Ascending aorta (tissue), 2 donors: ENCODE measurements at places on chromosomes 6 and 20. TPM values are rescaled to one million over a fixed set of nuclear protein-coding genes. Genes with fewer than 3 reads are reported as not detected.

TSBP1 gene
- not detected for total RNA-seq

MYBL2 gene
- not detected for total RNA-seq

TDRD6 gene
- 0.53 TPM for total RNA-seq

CD83 gene
- total RNA-seq = 0.11 TPM

SLC22A7 gene
- 1.8 TPM for total RNA-seq

SCGN gene
- not detected for total RNA-seq

CDH26 gene
- not detected for total RNA-seq

GRCh38 chr6:158501360-158502262 is 58.3 kb upstream of the TMEM181 start:
- DNase-seq = no peak

GRCh38 chr6:30845183-30845582 is 39.1 kb upstream of the DDR1 start:
- DNase-seq = no peak

GRCh38 chr6:157547112-157547511 is 166.1 kb downstream of the ZDHHC14 start:
- DNase-seq = no peak

DNA sequence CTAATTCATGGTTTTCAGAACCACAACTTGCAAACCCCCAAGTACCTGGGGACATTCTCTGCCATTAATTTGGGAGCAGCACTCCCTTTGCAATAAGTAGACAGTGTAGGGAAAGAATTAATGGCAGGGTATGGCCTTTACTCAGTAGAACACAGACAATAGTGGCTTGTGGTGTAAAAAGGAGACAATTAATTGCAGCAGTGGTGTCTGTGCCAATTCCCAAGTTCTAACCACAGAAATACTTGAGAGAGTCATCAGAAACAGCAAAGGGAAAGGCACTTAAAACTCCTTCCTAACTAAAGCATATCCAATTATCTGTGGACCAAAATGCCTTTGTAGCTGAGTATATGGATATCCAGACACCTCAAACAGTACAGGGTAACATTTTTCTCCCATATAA is 257.6 kb upstream of the POU3F2 start:
- no peak for DNase-seq

DNA sequence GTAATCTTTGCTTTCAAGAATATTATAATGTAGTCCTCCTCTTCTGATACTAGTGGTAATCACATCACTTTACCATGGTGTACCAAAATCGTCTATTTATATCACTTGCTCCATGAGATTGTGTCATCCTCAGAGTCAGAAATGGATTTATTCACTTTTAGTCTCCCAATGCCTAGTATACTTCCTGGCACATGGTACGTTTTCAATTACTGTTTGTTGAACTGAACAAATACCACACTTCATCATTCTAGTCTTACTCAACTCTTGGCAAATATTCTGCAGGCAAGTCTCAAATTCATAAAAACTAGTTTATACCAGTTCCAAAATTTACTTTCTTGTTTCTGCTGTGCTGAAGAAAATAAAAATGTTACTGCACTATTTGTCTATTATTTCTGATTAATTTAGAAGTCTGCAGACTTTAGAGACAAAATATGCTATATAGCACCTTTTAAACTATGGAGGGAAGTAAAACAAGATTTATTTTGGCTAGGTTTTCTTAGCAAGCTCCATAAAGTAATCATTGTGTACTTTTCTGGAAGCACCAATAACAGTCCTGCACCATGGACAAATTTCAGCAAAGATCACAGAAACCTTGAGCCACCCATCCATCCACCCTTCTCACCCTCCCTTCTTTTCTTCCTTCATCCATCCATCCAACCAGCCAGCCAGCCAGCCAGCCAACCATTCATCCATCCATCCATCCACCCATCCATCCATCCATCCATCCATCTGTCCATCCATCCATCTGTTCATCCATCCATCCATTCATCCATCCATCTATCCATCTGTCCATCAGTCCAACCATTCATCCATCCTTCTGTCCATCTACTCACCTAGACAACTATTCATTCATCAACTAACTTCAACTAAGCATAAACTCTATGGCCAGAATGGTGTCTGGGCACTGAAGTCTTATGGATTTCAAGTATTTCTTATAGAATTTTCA is 102.1 kb upstream of the STMND1 start:
- no peak for DNase-seq

GRCh38 chr6:70663881-70664466 is 3.7 kb upstream of the SMAP1 start:
- DNase-seq = no peak

DNA sequence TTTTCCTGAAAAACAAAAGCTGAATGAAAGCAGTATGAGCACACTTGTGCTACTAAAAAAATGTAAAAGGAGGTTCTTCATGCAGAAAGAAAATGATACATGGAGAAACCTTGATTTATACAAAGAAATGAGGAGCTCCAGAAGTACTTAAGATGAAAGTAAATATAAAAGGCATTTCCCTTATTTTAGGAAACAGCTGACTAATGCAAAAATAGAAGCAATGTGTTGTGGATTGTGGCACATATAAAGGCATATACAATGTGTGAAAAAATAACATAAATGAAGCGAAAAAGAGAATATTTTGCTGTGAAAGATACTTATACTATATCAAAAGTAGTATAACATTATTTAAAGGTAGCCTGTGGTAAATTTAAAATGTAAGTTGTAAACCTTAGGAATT is 41.2 kb upstream of the PHIP start:
- no peak for DNase-seq

GRCh38 chr6:133314947-133315346 is 73.8 kb downstream of the EYA4 start:
- no peak for DNase-seq

DNA sequence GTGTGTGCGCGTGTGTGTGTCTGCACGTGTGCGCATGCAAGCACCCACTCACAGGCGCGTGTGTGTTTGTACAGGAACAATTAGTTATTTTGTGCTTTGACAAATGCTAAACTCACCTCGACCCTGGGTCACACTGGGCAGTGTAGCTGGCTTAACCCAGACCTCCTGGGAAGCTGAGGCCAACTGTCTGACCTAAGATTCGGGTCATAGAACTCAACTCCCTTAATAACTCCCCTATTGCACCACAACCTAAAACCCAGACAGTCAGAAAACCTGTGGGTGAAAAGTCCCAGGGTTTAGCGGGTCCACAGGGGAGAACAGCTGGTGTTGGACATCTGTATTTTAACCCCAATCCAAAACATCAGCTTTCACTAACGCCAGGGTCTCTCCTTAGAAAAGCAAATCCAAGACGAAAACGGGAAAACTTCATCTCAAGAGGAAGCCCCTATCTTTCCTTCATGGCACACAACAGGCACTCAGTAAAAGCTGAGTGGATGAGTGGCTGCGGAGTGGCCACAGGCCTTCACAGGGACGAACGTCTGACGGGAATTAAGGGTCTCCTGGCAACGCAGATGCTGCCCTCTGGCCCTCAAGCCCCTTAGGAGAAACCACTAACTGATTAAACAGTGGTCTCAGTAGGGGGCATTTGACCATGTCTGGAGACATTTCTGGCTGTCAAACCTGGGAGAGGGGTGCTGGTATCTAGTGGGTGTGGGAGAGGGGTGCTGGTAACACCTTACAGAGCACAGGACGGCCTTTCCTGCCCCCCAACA is 4.5 kb downstream of the PMEPA1 start:
- no peak for DNase-seq

DNA sequence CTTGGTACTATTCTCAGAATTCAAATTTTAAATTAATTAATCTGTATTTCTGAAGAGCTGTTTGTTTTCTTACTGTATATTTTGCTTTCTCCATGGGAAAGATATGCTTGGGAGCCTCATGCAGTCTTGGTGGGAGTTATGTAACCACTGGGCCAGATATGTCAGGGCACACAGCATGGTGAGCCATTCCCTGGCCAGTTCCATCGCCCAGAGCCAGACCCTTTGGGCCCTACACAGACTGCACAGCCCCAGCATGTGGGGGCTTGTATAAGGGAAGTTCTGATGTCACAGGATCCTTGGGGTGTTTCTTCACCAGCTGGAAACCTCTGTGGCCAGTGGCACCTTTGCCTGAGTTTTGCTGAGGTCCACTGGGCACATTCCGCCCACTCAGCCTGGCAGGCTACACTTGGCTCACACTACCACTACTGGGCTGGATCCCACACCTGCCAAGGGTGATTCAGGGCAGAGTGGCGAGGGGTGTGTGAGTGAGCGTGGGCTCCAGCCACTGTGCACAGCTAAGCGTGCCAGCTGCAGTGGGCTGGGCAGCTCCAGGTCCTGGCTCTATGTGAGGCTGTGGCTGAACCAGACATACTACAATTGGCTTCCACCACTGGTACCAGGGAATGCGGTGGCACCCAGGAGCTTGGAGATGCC is 293.5 kb downstream of the ARHGAP18 start:
- DNase-seq = no peak

DNA sequence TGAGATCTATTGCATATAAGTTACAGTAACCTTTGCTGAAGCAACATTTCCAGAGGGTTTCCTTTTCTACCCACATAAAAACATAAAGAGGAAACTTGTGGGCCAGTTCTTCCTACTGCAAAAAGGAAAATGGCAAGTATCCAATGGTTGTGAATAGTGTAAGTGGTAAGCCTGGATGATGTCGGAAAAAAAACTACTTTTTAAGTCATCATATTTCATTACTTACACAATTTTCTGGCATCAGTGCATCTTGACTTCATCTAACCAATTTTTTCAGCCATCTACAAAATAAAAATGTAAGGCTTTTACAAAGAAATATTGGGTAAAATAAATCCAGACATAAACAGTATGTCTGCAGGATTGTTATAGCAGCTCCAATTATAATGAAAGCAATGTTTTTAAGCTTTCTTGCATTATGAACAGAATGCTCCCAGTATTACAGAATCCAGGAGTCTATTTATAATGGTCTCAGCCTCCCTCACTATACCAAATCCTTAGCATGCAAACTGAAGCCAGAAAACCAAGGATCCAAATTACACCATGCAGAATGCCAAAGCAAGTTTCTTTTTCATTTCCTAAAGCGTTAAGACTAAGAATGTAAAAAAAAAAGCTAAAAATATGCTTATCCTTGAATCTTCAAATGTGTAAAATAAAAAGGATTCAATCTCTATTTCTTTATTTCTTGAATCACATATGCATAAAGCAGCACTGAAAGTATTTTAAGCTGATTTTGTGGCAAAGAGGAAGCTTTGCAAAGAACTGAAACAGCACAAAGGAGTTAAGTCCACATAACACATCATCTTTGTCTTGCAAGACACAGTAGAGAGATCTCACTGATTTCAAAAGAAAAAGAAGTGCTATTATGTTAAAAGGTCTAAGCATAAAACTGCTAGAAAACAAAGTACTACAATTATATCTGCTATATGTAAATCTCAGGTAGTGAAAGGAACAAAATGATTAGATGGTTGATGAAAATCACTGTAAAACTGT is 126.8 kb upstream of the HMGCLL1 start:
- DNase-seq = no peak

GRCh38 chr20:63252284-63252711 is 2.0 kb downstream of the NKAIN4 start:
- no peak for DNase-seq

- no peak for DNase-seq
Observed at GRCh38 chr20:15965165-15965564, 608.1 kb downstream of the KIF16B start.

DNA sequence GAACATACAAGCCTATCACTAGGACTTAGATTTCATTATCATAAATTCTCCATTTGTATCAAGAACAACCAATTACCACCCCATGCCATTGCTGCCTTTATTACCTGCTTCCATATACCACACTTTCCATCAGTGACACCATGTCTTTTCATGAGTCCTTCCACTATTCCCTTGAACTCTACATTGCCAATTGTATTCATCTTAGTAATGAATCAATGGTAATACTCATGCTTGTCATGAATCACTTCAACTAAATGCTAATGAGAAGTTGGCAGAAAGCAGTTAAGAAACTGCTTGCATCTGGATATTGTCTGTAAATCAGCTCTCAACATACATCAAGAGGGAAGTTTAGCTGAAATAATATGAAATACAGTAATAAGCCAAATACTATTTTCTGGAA is 61.2 kb upstream of the RNF217 start:
- DNase-seq = no peak

DNA sequence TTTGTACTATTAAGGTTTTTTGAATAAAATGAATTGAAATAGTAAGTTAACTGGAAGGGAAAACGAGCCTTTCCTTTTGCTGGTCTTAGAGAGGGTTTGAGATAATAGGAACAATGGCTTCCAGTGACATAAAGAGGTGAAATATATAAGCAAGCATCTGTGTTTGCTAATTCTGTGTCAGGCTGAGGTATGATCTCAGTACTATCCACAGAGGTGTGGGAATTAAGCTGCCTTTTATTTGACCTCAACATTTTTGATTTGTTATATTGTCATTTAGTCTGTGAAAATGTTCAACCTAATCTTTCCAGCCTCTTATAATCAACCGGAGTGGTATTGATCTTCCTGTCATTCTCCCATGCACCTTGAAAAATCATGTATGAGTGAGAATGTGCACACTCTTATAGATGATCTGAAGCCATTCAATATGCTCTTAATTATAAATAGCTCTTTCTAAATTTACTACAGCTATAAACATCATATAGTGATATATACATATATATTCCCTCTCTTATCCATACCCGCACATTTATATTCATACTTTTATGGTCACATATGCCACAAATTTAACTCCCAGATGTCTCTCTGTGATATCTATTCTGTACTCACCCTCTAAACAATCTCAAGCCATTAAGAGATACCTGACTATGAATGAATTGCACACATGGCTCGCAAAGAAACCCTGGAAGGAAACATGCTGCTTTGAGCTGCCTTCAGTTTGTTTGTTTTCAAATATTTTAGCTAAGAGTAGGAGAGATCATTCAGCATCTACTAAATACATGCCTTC is 754.7 kb upstream of the NRSN1 start:
- no peak for DNase-seq

GRCh38 chr6:142891454-142891853 is 53.5 kb downstream of the HIVEP2 start:
- DNase-seq = no peak

GRCh38 chr6:139364302-139364981 is 10.0 kb downstream of the CITED2 start:
- DNase-seq = no peak

- no peak for DNase-seq
Observed at GRCh38 chr20:63765082-63765873, 25.7 kb downstream of the SLC2A4RG start.

DNA sequence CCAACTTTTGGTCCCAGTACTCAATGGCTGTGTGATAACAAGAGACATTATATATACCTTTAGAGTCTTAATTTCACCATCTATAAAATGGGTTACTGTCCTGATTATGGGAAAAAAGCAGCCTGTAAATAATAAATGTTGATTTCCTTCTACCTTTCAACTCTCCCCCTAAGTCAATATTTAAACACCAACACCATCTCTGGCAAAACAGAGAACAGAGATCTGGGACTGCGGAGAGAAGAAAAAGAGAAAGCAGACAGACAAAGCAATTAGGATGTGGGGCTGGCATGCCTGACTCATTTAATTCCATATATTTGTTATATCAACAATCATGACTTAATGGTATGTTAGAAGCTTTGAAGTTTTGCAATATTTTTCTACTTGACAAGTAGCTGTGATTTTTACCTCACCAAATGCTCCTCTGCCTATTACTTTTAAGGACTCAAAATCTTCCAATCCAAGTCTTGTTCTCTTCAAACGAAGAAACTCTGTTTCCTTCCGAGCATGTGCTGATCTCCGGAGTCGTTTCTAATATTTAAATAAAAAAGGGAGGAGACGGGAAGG is 23.3 kb downstream of the STK38 start:
- no peak for DNase-seq
